Activated naive CD4-positive, alpha-beta T cell treated with anti-CD3 and anti-CD28 coated beads for 36 hours (primary cell): ENCODE measurements at places on chromosomes 2 and 18. TPM values are rescaled to one million over a fixed set of nuclear protein-coding genes. Genes with fewer than 3 reads are reported as not detected.

- H3K4me3 ChIP-seq: no peak overlapping the region
- no peaks in the 10 kb centered on the region for H3K27me3 ChIP-seq
- no peak overlapping the region for H3K27ac ChIP-seq
Measured at GRCh38 chr2:201275990-201276389, 15.7 kb downstream of the CASP8 start.

EPC2 gene
- total RNA-seq: 24.0 TPM

FBXO15 gene
- 1.3 TPM for total RNA-seq

DSG2 gene
- 0.45 TPM for total RNA-seq

LIPG gene
- total RNA-seq: 0.22 TPM

TSHZ1 gene
- total RNA-seq: 14.3 TPM

GRCh38 chr2:32884346-32884745, 62.4 kb upstream of the LTBP1 start:
- H3K4me1 ChIP-seq: no peaks in the 10 kb centered on the region
- peaks cover 2% of the 10 kb centered on the region for H3K27me3 ChIP-seq
- H3K4me3 ChIP-seq: no peak overlapping the region

GRCh38 chr18:23702606-23703005, 13.4 kb downstream of the LAMA3 start:
- no peak overlapping the region for H3K4me3 ChIP-seq
- no peak for DNase-seq
- H3K36me3 ChIP-seq: no peaks in the 10 kb centered on the region

DNA sequence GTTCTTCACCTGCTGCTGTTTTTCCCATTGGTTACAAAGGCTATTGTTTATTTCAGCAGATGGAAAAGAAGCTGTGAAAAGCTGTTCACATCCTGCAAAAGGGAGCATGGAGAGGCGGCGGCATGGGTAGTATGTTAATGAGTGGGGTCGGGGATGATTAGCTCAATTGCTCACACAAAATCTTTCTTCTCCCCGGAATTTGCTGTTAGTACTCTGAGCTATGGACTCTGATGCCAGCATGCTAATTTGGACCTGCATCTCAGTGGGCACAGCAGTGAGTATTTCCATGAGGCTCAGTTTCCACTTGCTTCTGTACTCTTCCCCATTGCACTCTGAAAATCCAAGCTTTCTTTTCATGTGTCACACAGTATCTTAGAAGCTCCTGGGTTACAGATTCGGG, 61.6 kb downstream of the DNER start:
- no peak overlapping the region for H3K27ac ChIP-seq
- no peak for DNase-seq
- H3K4me1 ChIP-seq: no peaks in the 10 kb centered on the region
- no peak overlapping the region for H3K4me3 ChIP-seq

- no peaks in the 10 kb centered on the region for H3K27me3 ChIP-seq
- DNase-seq: no peak
- no peaks in the 10 kb centered on the region for H3K36me3 ChIP-seq
- H3K4me1 ChIP-seq: peaks cover 45% of the 10 kb centered on the region
- H3K4me3 ChIP-seq: no peak overlapping the region
- H3K27ac ChIP-seq: no peak overlapping the region
Measured at GRCh38 chr2:12818416-12819102, 101.8 kb downstream of the TRIB2 start.

- no peak overlapping the region for H3K27ac ChIP-seq
- H3K4me1 ChIP-seq: peaks cover 1% of the 10 kb centered on the region
- no peaks in the 10 kb centered on the region for H3K27me3 ChIP-seq
- H3K4me3 ChIP-seq: no peak overlapping the region
- H3K36me3 ChIP-seq: peaks cover 3% of the 10 kb centered on the region
Measured at GRCh38 chr2:61988462-61989366, 83.2 kb downstream of the COMMD1 start.

DNA sequence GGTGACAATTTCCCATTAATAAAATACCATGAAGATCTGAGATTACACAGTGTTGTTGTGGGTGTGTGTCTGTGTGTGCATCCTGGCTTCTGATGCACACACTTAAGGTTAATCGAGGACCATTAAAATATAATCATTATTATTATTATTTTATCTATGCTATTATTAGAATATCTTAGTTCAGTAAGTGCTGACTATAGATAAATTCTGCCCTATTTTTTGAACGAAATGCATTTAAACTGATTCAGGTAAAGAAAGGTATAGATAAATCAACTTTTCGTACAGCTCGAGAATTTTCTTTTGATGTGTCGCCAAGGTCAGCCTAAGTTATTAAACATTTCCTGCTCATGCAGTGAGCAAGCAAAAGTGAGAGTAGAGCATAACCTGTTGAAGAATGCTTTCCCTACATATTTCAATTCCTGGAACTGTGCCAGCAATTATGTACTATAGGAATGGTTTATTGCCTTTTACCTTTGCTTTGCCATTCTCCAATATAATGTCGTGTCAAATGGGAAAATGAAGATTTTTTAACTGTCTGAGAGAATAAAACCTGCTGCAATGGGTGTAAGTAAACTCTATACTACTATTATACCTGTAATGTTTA, 25.8 kb downstream of the KCNJ3 start:
- H3K4me1 ChIP-seq: no peaks in the 10 kb centered on the region
- H3K27ac ChIP-seq: no peak overlapping the region
- H3K36me3 ChIP-seq: no peaks in the 10 kb centered on the region
- H3K27me3 ChIP-seq: no peaks in the 10 kb centered on the region

IL1R1 gene
- 6.7 TPM for total RNA-seq

PDE6D gene
- 25.6 TPM for total RNA-seq

DNA sequence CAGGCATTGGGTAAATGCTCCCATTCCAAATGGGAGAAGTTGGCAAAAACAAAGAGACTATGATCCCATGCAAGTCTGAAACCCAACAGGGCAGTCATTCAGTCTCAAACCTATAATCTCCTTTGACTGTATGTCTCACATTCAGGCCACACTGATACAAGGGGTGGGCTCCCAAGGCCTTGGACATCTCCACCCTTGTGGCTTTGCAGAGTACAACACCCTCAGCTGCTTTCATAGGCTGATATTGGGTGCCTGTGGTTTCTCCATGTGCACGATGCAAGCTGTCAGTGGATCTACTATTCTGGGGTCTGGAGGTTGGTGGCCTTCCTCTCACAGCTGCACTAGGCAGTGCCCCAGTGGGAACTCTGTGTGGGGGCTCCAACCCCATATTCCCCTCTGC, 141.7 kb upstream of the CAB39 start:
- H3K27ac ChIP-seq: no peak overlapping the region
- no peaks in the 10 kb centered on the region for H3K27me3 ChIP-seq
- no peak overlapping the region for H3K4me3 ChIP-seq
- peaks cover 6% of the 10 kb centered on the region for H3K36me3 ChIP-seq
- DNase-seq: no peak

CNOT11 gene
- 40.3 TPM for total RNA-seq

DNA sequence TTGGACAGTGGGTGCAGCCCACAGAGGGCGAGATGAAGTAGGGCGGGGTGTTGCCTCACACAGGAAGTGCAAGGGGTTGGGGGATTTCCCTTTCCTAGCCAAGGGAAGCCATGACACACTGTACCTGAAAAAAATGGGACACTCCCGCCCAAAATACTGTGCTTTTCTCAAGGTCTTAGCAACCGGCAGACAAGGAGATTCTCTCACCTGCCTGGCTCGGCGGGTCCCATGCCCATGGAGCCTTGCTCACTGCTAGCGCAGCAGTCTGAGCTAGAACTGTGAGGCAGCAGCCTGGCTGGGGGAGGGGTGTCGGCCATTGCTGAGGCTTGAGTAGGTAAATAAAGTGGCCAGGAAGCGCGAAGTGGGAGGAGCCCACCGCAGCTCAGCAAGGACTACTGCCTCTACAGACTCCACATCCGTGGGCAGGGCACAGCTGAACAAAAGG, 244.7 kb downstream of the NBAS start:
- peak; percentile 21 for DNase-seq
- H3K27me3 ChIP-seq: no peaks in the 10 kb centered on the region
- peaks cover 69% of the 10 kb centered on the region for H3K36me3 ChIP-seq
- no peak overlapping the region for H3K27ac ChIP-seq

TRIM43 gene
- not detected for total RNA-seq

GRCh38 chr2:151337643-151338042, 19.7 kb upstream of the TNFAIP6 start:
- H3K4me3 ChIP-seq: no peak overlapping the region
- no peak for DNase-seq
- H3K36me3 ChIP-seq: peaks cover 3% of the 10 kb centered on the region
- no peak overlapping the region for H3K27ac ChIP-seq
- H3K27me3 ChIP-seq: peaks cover 14% of the 10 kb centered on the region
- peaks cover 3% of the 10 kb centered on the region for H3K4me1 ChIP-seq

GRCh38 chr2:58157754-58158153, 83.4 kb downstream of the FANCL start:
- H3K36me3 ChIP-seq: peaks cover 62% of the 10 kb centered on the region
- DNase-seq: no peak
- no peak overlapping the region for H3K4me3 ChIP-seq
- H3K4me1 ChIP-seq: no peaks in the 10 kb centered on the region
- no peak overlapping the region for H3K27ac ChIP-seq

BOLL gene
- 0.12 TPM for total RNA-seq

GRCh38 chr2:25887624-25888242, 9.4 kb upstream of the ASXL2 start:
- no peak for DNase-seq
- no peak overlapping the region for H3K27ac ChIP-seq
- H3K36me3 ChIP-seq: no peaks in the 10 kb centered on the region
- H3K4me1 ChIP-seq: no peaks in the 10 kb centered on the region
- H3K27me3 ChIP-seq: no peaks in the 10 kb centered on the region
- H3K4me3 ChIP-seq: no peak overlapping the region

CENPA gene
- 43.6 TPM for total RNA-seq

- no peaks in the 10 kb centered on the region for H3K36me3 ChIP-seq
- no peak overlapping the region for H3K4me3 ChIP-seq
- no peak for DNase-seq
- no peak overlapping the region for H3K27ac ChIP-seq
Measured at GRCh38 chr2:10293603-10294002, 9.1 kb upstream of the HPCAL1 start.

DNA sequence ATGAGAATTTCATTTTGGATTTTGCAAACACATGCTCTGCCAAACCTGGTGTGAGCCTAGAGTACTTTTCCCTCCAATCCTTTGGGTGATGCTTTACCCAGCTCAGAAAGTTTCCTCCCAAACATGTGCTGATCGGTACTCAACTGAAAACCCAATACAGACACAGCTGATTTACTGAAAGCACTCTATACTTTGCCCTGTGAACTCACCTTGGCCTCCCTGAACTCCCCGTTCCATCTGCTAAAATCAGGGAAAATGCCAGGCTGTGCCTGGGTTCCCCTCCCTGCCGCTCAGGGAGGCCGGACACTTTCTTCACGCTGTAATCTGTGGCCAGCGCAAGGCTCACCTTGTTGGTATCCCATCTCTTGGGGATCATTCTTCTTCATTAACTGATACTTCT, 391.2 kb downstream of the CBLN2 start:
- H3K36me3 ChIP-seq: no peaks in the 10 kb centered on the region
- no peak overlapping the region for H3K4me3 ChIP-seq
- H3K27me3 ChIP-seq: no peaks in the 10 kb centered on the region
- H3K27ac ChIP-seq: no peak overlapping the region

DNA sequence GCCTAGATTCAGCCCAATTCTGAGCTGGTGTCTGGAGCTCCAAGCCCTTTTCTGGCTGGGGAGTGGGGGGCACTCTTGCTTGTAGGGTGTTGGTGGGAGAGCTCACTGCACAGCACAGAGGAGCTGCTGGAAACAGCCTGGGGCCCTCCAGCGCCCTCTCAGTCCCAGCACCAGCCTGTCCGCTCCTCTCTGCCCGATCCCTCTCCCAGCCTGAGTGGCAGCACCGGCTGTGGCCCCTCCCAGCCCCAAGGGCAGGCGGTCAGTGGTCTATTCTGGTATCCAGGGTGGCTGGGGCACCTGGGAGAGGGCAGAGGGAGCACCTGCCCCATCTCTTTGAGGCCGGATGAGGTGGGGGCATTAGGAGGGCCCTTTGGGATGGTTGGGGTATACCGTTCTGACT, 13.2 kb upstream of the DES start:
- no peaks in the 10 kb centered on the region for H3K36me3 ChIP-seq
- H3K27me3 ChIP-seq: no peaks in the 10 kb centered on the region
- no peak overlapping the region for H3K4me3 ChIP-seq
- H3K27ac ChIP-seq: no peak overlapping the region

VSNL1 gene
- not detected for total RNA-seq

DNA sequence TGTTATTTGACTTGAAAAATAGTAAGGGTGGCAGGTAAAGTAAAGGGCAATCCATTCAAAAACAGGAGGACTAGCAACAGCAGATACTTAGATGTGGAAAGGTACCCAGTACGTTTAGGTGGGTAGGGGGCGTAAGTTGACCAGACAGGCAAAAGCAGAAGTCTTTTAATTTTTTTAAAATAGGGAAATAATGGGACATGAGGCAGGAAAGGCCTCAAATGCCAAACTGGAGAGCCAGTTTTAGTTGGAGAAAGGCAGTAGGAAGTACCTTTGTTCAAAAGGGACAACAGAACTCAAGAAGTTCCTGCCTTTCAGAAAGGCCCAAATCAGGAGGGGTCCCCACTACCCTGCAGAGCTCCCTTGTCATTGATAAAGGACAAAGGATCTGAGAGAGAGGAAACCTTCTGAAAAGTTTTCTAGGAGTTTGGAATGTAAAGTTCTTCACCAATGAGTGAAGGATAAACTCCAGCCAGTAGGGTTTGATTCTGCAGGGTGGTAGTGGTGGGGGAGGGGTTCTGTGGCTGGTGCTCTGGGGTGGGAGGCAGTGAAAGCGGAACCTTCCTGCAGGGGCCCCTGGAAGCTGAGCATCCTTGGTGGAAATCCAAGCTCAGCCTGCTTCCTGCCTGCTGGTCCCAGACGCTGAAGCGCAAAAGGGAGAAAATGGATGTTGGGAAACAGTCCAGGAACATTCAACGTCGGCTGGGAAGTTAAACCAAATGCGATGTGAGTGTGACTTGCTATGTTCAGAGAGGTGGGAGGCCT, 40.1 kb downstream of the TMEM17 start:
- DNase-seq: no peak
- H3K4me3 ChIP-seq: no peak overlapping the region
- no peaks in the 10 kb centered on the region for H3K4me1 ChIP-seq
- H3K36me3 ChIP-seq: no peaks in the 10 kb centered on the region

DNA sequence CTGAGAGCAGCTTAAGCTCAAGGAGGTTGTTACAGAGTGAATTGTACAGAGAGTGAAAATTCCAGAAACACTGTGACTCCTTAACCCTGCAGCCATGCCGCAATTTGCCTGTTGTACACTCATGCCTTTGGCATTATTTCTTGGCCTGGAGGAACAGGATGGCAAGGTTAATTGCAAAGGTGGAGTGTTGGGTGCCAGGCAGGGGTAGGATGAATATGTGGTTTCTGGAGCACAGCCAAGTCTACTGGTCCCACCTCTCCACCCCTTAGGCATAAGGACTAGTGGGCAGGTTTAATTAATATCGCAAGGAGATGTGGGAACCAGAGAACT, 250.2 kb downstream of the LRRTM1 start:
- no peak overlapping the region for H3K4me3 ChIP-seq
- no peaks in the 10 kb centered on the region for H3K36me3 ChIP-seq
- peaks cover 3% of the 10 kb centered on the region for H3K27me3 ChIP-seq
- no peak overlapping the region for H3K27ac ChIP-seq
- H3K4me1 ChIP-seq: no peaks in the 10 kb centered on the region

- no peak overlapping the region for H3K4me3 ChIP-seq
- no peaks in the 10 kb centered on the region for H3K4me1 ChIP-seq
- H3K27me3 ChIP-seq: peaks cover 10% of the 10 kb centered on the region
- no peaks in the 10 kb centered on the region for H3K36me3 ChIP-seq
- H3K27ac ChIP-seq: no peak overlapping the region
Measured at GRCh38 chr2:222960126-222960525, 91.9 kb upstream of the KCNE4 start.

GRCh38 chr2:134021830-134022524, 231.9 kb upstream of the MGAT5 start:
- H3K27me3 ChIP-seq: peaks cover 11% of the 10 kb centered on the region
- no peak for DNase-seq
- H3K4me3 ChIP-seq: no peak overlapping the region
- H3K36me3 ChIP-seq: no peaks in the 10 kb centered on the region

DNAH7 gene
- total RNA-seq: not detected
